Astrocyte (in vitro differentiated cells and primary cell): ENCODE measurements at places on chromosomes 6 and 20. TPM values are rescaled to one million over a fixed set of nuclear protein-coding genes. Genes with fewer than 3 reads are reported as not detected.

The FAM217A gene
- not detected in 2 replicates for total RNA-seq

The CYP39A1 gene
- 0.72 and 0.84 TPM in 2 replicates for total RNA-seq

The HLA-G gene
- total RNA-seq: 0.79 and 0.89 TPM in 2 replicates

The GPR63 gene
- total RNA-seq: 1.6 and 1.8 TPM in 2 replicates

The CST4 gene
- not detected in 2 replicates for total RNA-seq

The TUBB2A gene
- 390 and 401 TPM in 2 replicates for total RNA-seq

The APOBEC2 gene
- total RNA-seq: not detected in 2 replicates

The C20orf144 gene
- total RNA-seq: 0.16 TPM in 1 of 2 replicates, not detected in the other

The FAM209B gene
- 0.60 TPM in 1 of 2 replicates, not detected in the other for total RNA-seq

The WASF1 gene
- total RNA-seq: 26.3 and 29.3 TPM in 2 replicates

The TAAR5 gene
- not detected in 2 replicates for total RNA-seq

The SLC35B2 gene
- total RNA-seq: 61.8 and 66.6 TPM in 2 replicates

The SIM1 gene
- not detected in 2 replicates for total RNA-seq

The BCAS4 gene
- total RNA-seq: 13.2 and 16.7 TPM in 2 replicates

The SLC35F1 gene
- total RNA-seq: 0.72 and 1.0 TPM in 2 replicates

The FRS3 gene
- 3.1 and 3.6 TPM in 2 replicates for total RNA-seq

The RUNX2 gene
- 26.1 and 32.6 TPM in 2 replicates for total RNA-seq

The EDN3 gene
- total RNA-seq: not detected in 2 replicates

The ISM1 gene
- total RNA-seq: 0.50 and 0.98 TPM in 2 replicates

The LY6G6D gene
- total RNA-seq: not detected in 2 replicates

The CCM2L gene
- 0.11 TPM in 1 of 2 replicates, not detected in the other for total RNA-seq

The GNAS-AS1 gene
- total RNA-seq: 2.8 and 3.8 TPM in 2 replicates

The SOX12 gene
- total RNA-seq: 43.4 and 45.1 TPM in 2 replicates

The ENPP5 gene
- 1.4 and 1.8 TPM in 2 replicates for total RNA-seq

The CST2 gene
- total RNA-seq: 1.7 and 2.9 TPM in 2 replicates

The SIGLEC1 gene
- not detected in 2 replicates for total RNA-seq

The HCK gene
- total RNA-seq: 0.34 and 0.53 TPM in 2 replicates

The CD109 gene
- 18.3 and 22.9 TPM in 2 replicates for total RNA-seq

The NMBR gene
- not detected in 2 replicates for total RNA-seq

The SERINC3 gene
- total RNA-seq: 94.3 and 107 TPM in 2 replicates

The PBOV1 gene
- total RNA-seq: not detected in 2 replicates

The PRDM13 gene
- total RNA-seq: not detected in 2 replicates

The SRC gene
- 33.4 and 33.7 TPM in 2 replicates for total RNA-seq

The RAET1G gene
- not detected in 2 replicates for total RNA-seq

The MMP24 gene
- total RNA-seq: 13.7 and 15.6 TPM in 2 replicates

The LTB gene
- total RNA-seq: 0.26 and 0.52 TPM in 2 replicates

The ADGRF1 gene
- total RNA-seq: 0.05 and 0.25 TPM in 2 replicates

The CLVS2 gene
- not detected in 2 replicates for total RNA-seq

The CLPSL2 gene
- not detected in 2 replicates for total RNA-seq

The TGM3 gene
- not detected in 2 replicates for total RNA-seq

The LAMP5 gene
- total RNA-seq: 2.3 and 4.7 TPM in 2 replicates

The EEF1A2 gene
- total RNA-seq: 31.8 and 37.6 TPM in 2 replicates

The ZBTB46 gene
- 12.9 and 13.9 TPM in 2 replicates for total RNA-seq

The ENPP1 gene
- total RNA-seq: 7.1 and 8.9 TPM in 2 replicates

The IPCEF1 gene
- total RNA-seq: 0.16 and 0.24 TPM in 2 replicates

The C6orf15 gene
- total RNA-seq: 4.6 and 6.4 TPM in 2 replicates

The CCNC gene
- total RNA-seq: 51.5 and 51.8 TPM in 2 replicates

The MAS1 gene
- not detected in 2 replicates for total RNA-seq

The DAAM2 gene
- total RNA-seq: 38.4 and 50.3 TPM in 2 replicates

The MCHR2 gene
- not detected in 2 replicates for total RNA-seq

The GPR6 gene
- not detected in 2 replicates for total RNA-seq

The E2F1 gene
- 1.6 and 2.3 TPM in 2 replicates for total RNA-seq

The POPDC3 gene
- 8.6 and 9.1 TPM in 2 replicates for total RNA-seq

The LY86 gene
- not detected in 2 replicates for total RNA-seq

The MYH7B gene
- 0.05 and 0.11 TPM in 2 replicates for total RNA-seq

The SRMS gene
- 0.14 TPM in 1 of 2 replicates, not detected in the other for total RNA-seq

The LAMA2 gene
- total RNA-seq: 1.7 and 1.8 TPM in 2 replicates

The HM13 gene
- 399 and 435 TPM in 2 replicates for total RNA-seq

The ZNF341 gene
- 1.9 and 2.0 TPM in 2 replicates for total RNA-seq

The CFAP61 gene
- not detected in 2 replicates for total RNA-seq
